ENCODE measurements at places on chromosomes 11 and 22.

DNA sequence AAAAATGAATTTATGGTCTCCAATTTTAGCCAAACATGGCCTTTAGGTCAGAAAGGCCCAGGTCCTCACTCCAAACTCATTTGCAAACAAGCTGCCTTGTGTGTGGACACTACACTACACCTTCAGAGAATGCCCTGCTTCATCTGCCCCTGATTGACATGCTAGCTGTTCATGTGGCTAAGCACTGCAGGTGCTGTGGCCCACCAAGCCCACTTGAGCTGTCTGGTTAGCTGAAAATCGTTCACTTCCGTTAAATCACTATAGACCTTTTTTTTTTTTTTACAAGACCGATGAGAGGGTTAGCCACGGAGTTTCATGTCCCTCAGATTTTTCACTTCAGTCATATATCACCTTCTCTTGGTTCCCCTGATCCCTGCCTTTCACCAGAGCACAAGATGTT, 39.3 kb downstream of the NF2 start:
- DNase-seq = no peak

GRCh38 chr11:120401506-120401905, 65.3 kb downstream of the ARHGEF12 start:
- DNase-seq = no peak

DNA sequence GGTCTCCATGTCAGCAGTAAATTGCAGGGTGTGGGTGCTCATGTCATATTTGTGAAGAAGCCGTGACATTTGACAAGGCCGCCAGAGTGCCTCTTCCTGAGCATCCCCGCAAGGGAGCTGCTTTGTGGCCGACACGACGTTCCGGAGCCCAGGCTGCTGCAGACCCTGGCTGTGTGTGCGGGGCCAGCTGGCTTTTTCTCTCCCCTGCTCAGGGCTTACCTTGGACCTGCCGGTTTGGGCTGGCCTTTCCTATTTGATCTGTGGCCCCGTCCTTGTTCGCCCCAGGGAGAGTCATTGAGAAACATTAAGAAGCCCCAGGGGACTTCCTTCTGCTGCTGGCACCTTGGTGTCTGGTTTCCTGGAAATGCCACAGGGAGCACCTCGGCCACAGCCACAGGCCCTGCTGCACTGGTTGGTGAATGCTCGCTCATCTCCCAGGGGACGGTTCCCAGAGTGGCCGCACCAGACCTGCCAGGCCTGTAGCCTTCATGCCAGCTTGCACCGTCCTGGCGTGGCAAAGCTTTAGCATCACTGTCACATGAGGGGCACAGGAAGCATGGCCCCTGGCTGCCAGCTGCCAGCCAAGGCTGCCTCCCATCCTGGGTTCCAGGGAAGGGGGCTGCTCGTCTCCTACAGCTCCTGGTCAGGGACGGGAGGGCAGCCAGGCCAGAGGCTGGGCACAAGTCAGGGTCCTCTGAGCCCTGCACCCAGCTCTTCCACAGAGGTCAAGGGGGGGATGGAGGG, 5.4 kb downstream of the GRK2 start:
- DNase-seq = no peak

DNA sequence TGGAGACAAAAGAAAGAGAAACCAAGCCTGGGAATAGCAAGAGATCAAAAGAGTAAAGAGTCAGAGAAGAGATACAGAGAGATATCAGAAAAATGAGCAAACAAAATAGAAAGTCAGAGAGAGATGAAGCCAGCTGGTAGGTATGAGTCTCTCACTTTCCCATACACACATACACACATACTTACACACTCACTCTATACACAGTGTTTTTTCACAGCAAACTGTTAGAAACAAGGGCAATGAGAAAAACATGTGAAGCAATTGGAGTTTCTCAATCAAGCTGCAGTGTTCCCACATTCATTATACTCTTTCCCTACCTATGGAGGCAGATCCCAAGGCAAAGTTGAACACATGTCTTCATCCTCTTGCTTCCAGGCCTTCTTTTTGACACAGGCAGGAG, 2.6 kb upstream of the NLRP10 start:
- no peak for DNase-seq

GRCh38 chr11:75445315-75445953, 12.4 kb upstream of the KLHL35 start:
- peak; percentile 26 for DNase-seq

- no peak for DNase-seq
Observed at GRCh38 chr22:45007391-45008185, 2.2 kb downstream of the PHF21B start.

DNA sequence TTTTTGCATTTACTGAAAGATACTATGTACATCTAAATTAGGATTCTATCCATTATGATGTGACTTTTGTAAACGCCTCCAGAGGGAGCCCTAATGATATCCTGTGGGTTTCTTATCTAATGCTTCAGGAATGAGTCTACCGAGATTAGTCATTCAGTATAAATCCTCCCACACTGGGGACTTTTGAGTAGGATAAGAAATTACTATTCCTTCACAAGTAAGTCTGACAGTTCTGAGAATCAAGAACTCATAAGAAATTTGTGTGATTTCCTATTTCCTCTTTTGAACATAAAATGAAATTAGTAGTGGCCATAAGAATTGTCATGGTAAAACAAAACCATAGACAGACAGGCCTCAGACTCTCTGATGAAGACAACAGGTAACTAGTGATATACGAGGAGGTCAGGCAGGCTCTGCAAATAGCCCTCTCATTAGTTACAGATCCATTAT, 10.0 kb upstream of the OR5M1 start:
- no peak for DNase-seq

- no peak for DNase-seq
Observed at GRCh38 chr22:29385748-29386147, 2.6 kb downstream of the AP1B1 start.

DNA sequence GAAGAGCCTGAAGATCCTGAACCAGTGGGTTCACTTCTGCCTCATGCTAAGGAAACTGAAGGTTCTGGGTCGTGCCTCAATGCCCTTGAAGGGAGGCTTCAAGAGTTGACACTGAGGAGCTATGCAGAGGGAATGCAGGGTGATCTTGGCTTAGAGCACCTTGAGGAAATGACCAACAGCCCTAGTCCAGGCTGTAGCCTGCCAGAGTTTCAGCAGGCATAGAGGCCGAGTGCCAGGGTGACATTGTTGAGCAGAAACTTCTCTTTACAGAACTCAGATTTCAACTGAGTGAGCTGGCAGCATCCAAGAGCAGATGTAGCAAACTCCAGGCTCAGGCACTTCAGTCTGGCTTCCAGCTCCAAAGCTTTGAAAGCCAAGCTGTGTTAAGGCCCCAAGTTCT, 23.1 kb upstream of the CAPRIN1 start:
- no peak for DNase-seq

- DNase-seq = peak; percentile 30
Observed at GRCh38 chr11:42770444-42771065, 541.2 kb upstream of the API5 start.

DNA sequence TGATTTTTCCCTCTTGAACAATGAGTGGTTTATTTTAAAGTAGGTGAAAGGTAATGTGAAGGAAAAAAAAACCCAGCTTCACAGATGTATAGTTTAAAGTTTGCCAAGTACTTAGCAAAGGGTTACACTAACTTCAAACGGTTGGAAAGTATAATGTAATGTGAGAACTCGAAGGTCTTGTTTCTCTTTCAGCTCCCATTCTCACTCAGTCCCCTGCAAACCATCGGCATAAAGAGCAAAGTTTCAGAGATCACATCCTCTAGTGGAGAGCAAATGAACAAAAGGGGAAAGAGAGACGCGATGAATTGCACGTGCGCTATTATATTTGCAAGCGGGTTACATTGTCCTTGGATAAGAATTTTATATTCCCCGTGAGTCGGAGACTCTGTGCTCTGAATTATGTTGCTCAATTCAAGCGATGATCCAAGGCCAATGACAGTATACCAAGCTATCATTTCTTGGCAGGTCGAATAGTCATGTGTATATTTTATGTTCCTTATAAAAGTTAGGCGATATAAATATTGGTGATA, 37.6 kb upstream of the BIRC3 start:
- DNase-seq = no peak

DNA sequence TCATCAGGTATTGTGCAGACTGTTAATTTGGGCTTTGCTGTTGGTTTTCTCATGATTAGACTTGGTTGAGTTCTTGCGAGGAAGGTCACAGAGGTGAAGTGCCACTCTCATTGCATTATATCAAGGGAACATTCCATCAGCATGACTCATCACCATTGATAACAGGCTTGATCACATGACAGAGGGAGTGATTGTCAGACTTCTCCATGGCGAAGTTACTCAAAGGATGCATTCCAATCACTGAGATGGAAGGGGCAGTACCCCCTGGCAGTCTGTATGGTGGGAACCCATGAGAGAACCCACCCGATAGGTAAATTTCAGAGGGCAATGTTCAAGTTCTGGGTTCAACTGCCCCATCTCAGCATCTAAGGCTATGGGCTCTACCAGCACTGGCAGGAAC, 19.4 kb upstream of the P2RY2 start:
- DNase-seq = no peak

DNA sequence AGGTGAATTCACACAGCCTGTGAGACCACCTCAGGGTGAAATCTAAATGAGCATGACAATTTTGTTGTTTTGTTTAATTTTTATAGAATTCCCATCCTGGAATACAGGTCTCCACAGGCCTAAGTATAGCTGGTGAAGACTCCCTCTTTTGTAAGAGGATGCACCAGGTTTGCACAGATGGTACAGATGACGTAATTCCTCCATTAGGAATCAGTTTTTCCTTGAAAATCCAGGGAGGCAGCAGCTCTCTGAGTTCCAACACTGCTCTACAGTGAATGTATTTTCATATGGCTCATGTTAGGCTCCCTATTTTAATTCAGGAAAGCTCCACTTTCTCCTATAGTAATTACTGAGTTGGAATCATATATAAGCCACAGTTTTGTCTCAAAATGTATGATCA, 47.2 kb downstream of the USP28 start:
- DNase-seq = no peak

- DNase-seq = no peak
Observed at GRCh38 chr22:24728790-24729637, 45.5 kb downstream of the PIWIL3 start.

GRCh38 chr22:26321469-26321913, 107.6 kb upstream of the ASPHD2 start:
- no peak for DNase-seq

All from NCI-H187 (cell line).